ENCODE measurements at places on chromosomes 5 and 9.
A peak's percentile ranks its signal among the peaks of the same experiment; 100 is the strongest.

GRCh38 chr9:107681988-107682387 lies 192.4 kb upstream of the KLF4 start:
- DNase-seq: no peak

- DNase-seq: no peak
Measured at GRCh38 chr5:91373600-91373999, 9.5 kb downstream of the ARRDC3 start.

- DNase-seq: no peak
Measured at GRCh38 chr5:10198021-10198420, 51.7 kb downstream of the ATPSCKMT start.

DNA sequence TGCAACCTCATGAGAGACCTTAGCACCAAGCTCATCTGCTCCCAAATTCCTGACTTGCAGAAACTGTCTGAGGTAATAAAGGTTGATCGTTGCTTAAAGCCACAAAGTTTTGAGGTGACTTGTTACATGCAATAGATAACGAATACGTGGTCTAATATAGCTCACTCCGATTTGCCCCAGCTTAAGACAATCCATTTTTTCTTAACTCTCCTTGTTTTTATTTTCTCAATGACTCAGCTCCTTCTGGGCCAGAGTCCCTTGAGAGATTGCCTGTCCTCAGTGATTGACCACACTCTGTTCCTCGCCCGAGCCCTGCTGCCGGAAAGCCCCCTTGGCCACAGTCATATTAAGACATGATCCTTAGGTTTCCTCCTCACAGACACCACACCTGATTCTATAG lies 63.7 kb upstream of the FANCC start:
- DNase-seq: no peak

GRCh38 chr9:38057416-38058195 lies 11.4 kb downstream of the SHB start:
- DNase-seq: no peak

DNA sequence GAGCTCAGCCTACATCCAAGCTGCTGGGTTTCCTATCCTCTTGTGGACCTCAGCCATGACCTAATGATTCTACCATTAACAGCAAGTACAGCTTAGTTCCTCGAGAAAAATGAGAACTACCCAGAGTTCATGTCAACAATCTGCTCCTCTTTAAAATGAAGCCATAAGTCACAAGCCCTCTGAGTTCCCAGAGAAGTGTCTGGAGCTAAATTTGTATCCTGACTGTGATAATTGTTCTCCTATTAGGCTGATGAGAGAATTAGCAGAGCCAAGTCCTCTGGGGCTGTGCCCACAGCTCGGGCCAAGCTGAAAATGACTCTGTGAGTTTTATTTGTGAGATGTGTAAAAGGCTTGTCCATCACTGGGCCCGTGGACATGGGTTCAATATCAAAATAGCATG lies 145.1 kb upstream of the SMIM23 start:
- no peak for DNase-seq

DNA sequence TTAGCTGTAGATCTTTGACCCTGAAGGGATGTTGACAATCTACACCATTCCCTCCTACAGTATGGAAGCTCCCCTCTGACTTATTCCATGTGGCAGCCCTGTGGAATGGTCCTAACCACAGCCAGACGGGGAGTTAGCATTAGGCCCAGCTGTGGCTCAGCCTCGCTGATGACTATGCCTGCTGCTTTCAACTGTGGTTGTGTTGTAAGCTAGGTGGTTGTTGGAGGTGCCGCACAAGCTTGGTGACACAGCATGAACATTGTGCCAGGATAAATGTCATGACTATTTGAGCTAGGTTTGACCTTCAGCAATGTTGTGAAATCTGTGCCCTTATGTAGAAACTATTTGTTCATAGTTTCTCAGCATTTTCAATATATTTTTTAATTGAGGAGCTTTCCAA lies 40.6 kb downstream of the SGCD start:
- no peak for DNase-seq

GRCh38 chr9:134459164-134459563 lies 132.9 kb downstream of the RXRA start:
- no peak for DNase-seq

GRCh38 chr9:84554069-84554664 lies 115.4 kb upstream of the NTRK2 start:
- DNase-seq: no peak

DNA sequence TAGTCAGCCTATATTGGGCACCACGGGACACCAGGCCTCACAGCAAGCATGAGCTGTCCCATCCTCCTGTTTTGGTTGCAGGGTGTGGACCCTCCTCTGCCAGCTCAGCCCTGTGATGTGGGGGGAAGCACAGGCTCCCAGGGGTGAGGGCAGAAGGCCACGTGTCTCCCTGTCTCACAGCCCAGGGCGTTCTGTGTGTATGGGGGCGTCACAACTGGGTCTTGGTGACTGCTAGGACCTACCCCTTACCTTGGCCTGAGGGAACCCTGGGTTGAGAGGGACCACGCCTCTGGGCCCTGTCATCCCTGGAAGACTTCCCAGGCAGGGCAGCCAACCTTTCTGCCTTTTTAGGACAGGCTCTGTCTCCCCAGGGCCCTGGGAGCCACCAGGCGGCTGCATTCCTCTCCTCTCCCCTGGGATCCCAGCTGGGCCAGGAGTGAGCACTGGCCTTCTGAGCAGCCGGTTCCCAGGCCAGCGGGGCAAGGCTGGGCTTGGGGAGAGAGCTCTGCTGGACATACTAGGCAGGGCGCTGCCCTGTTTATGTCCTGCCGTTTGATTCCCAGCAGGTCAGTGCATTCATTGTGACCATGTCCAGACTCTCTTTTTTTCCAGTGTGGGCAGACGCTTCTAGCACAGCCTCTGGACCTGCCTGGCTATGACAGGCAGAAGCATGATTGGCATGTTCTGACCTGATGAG lies 97.4 kb downstream of the DAB2IP start:
- DNase-seq: no peak

GRCh38 chr5:91390268-91390667 lies 7.2 kb upstream of the ARRDC3 start:
- peak; percentile 60 for DNase-seq

- DNase-seq: peak; percentile 42
Measured at GRCh38 chr5:148179234-148179824, 11.0 kb downstream of the SPINK14 start.

GRCh38 chr5:8908055-8908683 lies 637.7 kb downstream of the SEMA5A start:
- no peak for DNase-seq

GRCh38 chr5:172802112-172802511 lies 31.1 kb upstream of the DUSP1 start:
- DNase-seq: no peak

DNA sequence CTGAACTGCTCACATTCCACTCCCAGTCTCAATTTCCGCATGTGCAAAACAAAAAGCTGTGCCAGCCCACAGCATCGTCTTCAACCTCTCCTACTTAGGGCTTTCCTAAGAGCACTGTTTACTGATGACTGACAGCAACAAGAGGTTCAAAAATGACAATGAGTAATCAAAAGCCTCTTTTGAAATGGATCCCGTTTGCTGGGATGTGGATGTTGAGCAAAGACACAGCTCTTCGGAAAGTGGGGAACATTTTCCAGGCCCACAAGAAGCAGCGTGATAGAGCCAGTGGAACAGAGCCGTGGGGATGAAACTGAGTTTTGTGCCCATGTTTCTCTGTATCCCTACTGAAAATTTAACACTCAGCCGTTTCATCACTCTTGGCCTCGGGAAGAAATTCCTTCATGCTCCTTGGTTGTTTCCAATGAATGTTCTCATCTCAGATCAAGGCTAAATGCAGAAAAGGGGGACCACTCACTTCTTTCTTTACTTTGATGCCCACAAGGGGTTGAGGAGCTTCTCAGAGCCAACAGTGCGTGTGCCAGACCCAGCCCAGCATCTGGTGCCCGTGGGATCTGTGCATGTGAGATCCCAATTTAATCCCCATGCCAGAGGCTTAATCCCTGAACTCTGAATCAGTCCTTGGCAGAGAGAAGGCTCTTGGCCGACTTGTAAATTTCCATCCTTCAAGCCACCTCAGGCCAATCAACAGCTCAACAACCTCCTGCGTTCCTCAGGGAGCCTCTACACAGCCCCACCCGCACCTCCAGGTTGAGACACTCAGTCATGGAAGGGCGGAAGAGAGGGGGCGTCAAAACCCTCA lies 230.2 kb upstream of the DAPK1 start:
- no peak for DNase-seq

DNA sequence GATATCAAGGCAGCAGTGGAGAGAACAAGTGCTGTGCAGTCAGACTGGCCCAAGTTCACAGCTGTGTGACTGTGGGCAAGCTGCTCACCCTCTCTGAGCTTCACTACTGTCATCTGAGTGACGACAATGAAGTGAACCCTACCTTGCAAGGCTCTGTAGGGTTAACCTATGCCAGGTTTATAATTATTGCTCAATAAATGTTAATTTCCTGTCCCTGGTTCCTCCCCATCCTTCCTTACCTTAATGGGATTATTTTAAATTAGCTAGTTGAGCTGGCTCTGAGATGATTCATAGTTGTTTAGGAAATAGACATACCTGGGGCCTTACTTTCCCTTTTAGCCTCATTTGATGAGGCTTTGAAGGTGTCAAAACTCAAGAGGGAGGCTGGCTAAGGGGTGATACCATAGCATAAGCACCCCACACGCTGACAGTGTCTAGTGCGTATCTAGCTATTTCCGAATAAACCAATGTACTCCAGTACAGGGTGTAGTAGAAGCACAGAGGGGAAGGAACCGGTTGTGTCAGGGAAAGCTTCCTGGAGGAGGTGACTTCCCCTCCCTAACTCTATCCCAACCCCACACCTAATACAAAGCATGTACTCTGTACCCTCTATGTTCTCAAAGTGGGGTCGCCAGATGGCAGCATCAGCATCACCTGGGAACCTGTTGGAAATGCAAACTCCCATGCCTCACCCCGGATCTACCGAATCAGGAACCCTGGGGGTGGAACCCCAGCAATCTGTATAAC lies 63.3 kb upstream of the SLC25A51 start:
- DNase-seq: no peak

GRCh38 chr5:146945617-146946084 lies 67.1 kb upstream of the PPP2R2B start:
- no peak for DNase-seq

DNA sequence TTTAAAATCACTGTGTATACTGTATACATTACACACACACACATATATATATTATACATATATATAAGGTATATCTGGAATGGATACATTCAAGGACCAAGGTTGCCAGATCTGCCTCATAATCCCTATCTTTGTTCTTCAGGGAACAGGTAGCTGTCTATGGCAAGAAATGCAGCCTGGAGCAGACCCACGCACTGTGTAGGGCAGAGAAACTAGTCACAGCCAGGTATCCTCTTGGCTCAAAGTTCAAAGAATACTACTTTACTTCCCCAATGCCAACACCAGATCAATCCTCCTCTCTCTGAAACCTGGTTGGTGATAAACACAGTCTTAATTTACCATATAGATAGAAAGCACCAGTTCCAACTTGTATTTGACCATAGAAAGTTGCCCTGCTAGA lies 313.6 kb downstream of the PRELID2 start:
- DNase-seq: no peak

GRCh38 chr5:171571663-171572062 lies 152.2 kb downstream of the FGF18 start:
- no peak for DNase-seq

DNA sequence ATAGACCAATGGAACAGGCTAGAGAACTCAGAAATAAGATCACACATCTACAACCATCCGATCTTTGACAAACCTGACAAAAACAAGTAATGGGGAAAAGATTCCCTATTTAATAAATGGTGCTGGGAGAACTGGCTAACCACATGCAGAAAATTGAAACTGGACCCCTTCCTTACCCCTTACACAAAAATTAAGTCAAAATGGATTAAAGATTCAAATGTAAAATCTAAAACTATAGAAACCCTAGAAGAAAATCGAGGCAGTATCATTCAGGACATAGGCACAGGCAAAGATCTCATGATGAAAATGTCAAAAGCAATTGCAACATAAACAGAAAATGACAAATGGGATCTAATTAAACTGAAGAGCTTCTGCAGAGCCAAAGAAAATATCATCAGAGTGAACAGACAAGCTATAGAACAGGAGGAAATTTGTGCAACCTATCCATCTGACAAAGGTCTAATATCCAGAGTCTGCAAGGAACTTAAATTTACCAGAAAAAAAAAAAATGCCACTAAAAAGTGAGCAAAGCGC lies 43.8 kb downstream of the MRPS27 start:
- DNase-seq: no peak

- no peak for DNase-seq
Measured at GRCh38 chr5:180816608-180817534, 14.3 kb upstream of the MGAT1 start.

DNA sequence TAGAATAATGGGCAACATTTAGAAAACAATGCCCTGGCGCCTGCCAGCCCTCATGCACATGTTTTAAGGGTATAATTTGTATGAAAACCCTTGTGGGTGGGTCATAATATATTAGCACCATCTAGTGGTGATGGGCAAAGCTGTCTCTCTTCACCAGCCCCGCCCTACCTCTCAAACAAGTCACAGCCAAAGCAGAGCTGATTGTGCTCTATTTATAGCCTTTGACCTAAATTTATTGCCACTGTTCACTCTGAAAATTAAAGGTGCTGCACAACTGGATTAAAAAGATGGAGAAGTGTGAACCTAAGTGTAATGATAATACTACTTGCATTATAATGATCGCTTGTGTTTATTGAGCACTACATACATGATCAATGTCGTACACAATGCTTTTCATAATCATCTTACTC lies 131.9 kb upstream of the ANKH start:
- DNase-seq: peak; percentile 76

GRCh38 chr5:132260714-132261551 lies 3.4 kb downstream of the PDLIM4 start:
- DNase-seq: no peak

DNA sequence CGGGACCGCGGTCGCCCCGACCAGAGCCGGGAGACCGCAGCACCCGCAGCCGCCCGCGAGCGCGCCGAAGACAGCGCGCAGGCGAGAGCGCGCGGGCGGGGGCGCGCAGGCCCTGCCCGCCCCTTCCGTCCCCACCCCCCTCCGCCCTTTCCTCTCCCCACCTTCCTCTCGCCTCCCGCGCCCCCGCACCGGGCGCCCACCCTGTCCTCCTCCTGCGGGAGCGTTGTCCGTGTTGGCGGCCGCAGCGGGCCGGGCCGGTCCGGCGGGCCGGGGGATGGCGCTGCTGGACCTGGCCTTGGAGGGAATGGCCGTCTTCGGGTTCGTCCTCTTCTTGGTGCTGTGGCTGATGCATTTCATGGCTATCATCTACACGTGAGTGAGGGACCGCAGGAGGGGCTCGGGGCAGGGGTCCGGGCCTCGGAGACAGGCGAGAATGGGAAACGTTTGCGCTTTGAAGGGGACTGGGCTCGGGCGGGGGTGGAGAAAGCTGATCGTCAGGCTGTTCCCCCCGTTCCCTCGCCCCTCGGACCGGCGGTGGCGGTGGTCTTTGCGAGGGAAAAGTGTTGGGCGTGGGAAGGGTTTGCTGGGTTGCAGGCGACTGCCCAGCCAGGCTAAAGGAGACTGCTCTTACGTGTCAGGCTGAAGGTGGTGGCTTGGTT lies 457 bp downstream of the UGCG start:
- peak; percentile 7 for DNase-seq

- DNase-seq: no peak
Measured at GRCh38 chr5:76082772-76083554, at the start of gene SV2C. Gene SV2C (plus strand): TSS chr5:76083383. CDS start chr5:76131751, 48,368 bp downstream.

Data from CD4-positive, alpha-beta T cell treated with Interleukin-15 for 4 hours (primary cell).